ENCODE measurements at places on chromosomes 13 and 19. TPM values are rescaled to one million over a fixed set of nuclear protein-coding genes. Genes with fewer than 3 reads are reported as not detected.

The CABP5 gene
- not detected for total RNA-seq

The AKT2 gene
- total RNA-seq: 76.0 TPM

The FCER2 gene
- total RNA-seq: not detected

The KLF2 gene
- total RNA-seq: 19.2 TPM

The FOXO1 gene
- total RNA-seq: 2.5 TPM

The LRRC25 gene
- total RNA-seq: 4.6 TPM

The DENND1C gene
- not detected for total RNA-seq

The B3GLCT gene
- 6.7 TPM for total RNA-seq

GRCh38 chr13:113299951-113300350, 2.9 kb downstream of the LAMP1 start:
- DNase-seq: no peak

GRCh38 chr19:44689290-44690130, 9.4 kb upstream of the CEACAM16 start:
- DNase-seq: peak; percentile 55

GRCh38 chr13:28534801-28535200, 39.9 kb upstream of the FLT1 start:
- DNase-seq: no peak

DNA sequence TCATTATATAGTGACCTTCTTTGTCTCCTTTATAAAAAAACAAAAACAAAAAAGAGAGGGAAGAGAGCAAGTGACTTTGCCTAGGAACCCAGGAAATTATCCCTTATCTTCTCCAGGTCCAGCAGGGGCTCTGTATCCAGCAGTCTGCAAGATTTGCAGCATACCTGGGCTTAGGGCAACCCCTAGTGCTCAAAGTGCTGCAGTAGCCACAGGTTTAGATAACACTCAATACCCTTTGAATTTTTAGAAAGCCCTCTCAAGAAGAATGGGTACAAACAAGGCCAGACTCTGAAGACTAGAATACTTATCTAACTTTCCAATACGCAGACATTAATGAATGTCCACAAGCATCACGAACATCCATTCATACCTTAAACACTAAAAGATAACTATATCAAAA, 43.2 kb downstream of the CCNA1 start:
- DNase-seq: peak; percentile 2

DNA sequence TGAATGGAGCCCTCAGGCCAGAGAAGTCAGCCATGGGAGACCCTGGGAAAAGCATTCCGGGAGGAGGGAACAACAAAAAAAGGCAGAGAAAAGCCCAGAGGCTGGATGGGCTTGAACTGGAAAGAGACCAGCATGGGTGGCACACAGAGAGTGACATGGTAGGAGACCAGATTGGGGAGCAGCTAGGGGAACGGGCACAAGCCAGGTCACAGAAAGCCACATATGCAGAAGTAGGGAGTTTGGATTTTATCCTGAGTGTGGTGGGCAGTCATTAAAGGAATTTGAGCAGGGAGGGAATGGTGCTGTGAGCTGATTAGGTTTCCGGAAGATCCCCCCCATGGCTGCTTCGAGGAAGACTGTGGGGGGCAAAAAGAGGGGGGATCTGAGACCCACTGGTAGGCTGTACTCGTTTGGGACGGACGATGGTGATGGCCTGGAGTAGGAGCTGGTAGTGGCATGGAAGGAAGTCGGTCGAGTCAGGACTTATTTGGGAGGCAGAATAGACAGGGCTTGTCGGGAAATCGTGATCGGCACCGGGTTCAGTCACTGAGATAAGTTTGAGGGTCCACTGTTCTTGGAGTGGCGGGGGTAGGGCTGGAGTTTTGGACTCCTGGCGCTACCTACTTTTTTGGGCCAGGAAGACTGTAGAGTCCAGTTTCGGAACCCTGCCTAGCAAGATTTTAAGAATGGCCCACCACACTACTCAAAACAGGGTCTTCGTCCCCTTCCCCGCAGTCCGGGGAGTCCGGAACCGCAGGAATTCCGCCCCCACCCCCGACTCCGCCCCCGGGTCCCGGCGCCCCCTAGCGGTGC, 949 bp downstream of the SERTAD1 start:
- DNase-seq: peak; percentile 23

GRCh38 chr13:26985285-26985878, 186.2 kb downstream of the USP12 start:
- peak; percentile 89 for DNase-seq

- peak; percentile 3 for DNase-seq
Measured at GRCh38 chr13:105552078-105552477, 983.4 kb downstream of the EFNB2 start.

DNA sequence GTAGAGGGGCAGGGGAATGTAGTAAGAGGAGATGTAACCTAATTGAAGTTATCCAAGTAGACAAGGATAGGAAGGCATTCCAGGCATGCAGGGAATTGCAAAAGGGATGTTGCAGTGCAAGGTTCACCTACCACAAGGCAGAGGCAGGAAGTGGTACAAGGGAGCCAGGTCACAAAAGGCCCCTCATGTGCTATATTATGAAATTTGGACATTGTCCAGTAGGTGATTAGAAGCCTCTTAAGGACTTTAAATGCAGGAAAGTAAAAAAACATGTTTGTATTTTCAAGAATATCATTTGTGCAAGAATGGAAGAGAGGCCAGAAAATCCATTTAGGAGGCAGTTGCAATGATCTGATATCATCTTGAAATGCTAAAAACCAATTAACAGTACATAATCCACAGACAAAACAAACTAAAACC, 111.4 kb downstream of the FRY start:
- DNase-seq: peak; percentile 79

- no peak for DNase-seq
Measured at GRCh38 chr13:83738407-83738806, 143.9 kb downstream of the SLITRK1 start.

DNA sequence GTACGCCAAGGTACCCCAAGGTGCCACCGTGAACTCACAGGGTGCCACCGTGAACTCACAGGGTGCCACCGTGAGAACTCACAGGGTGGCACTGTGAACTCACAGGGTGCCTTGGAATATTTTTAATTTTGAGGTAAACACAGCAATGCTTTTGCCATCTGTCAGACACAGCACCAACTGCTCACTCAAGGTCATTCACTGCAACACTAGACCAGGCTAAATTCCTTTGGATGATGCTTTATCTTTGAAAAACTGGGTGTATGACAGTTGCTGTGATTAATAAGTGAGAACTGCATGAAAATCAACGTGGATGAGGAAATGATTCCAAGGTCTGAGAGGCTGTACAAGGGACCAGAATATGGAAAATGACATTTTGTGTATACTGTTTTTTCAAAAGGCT, 18.9 kb downstream of the SAFB2 start:
- DNase-seq: no peak

DNA sequence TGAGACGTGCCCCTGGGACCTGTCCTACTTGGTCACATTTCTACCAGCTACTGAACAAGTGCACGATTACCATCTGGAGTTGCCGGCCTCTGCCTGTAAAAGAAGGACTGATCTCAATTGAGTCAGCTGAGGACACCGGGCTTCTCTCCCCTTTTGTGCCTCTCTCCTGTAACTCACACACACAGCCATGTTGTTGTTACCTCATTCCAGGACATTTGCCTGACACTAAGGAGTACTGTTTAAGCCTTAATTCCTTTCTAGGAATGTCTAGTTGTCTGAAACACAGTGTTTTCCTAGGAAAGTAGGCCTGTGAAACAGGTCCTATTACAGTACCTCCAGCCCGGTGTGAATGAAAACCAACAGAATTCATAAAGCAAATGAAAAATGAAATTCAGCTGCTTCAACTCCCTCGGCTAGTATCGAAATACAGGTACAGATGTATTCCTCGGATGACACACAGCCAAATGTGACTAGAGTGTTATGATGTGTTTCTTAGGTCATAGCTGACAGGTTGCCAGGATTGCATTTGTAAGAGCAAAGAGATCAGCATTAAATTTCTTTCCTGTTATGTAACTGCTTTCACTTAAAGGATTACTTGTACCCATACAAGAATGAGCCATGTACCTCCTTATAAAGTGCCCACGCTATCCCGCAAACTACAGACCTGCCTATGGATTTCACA, 152.0 kb upstream of the IRS2 start:
- peak; percentile 87 for DNase-seq

DNA sequence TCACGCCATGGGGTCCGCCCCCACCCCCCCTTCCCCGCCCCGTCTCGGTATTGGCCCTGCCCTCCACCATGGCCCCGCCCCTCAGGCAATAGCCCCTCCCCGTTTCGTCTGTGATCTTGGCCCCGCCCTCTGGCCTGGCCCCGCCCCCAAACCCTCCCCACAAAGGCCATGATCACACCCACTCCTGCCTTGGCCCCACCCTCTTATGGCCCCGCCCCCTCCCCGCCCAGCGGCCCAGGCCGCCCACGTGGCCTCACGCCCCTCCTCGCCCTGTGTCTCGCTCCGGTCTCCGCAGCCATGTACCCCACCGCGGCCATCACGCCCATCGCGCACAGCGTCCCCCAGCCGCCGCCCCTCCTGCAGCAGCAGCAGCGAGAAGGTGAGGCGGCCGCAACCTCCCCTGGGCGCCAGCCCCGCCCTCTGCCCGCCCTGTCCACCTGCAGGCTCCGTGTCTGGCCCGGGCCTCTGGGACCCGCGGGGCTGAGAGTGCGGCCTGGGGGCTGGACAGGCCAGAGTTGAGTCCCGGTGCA, 61.3 kb downstream of the CELF5 start:
- DNase-seq: peak; percentile 5

GRCh38 chr13:80299046-80299445, 41.9 kb downstream of the SPRY2 start:
- DNase-seq: no peak

- DNase-seq: no peak
Measured at GRCh38 chr13:112453207-112453829, 77.2 kb downstream of the SPACA7 start.

DNA sequence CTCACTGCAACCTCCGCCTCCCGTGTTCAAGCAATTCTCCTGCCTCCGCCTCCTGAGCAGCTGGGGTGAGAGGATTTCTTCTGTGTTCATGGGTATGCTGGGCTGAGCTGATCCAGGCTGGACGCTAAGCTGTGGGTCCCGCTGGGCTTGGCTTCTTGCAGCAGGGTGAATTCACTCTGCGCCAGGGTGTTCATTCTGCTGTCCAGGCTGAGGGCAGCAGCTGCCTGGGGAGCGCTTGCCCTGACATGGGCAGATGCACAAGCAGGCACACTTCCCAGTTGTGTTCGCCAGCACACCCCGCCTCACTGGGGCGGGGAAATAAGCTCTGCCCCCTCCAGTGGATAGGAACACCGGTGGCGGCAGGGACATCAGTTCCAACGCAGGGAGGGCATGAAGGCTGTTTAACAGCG, 7.3 kb upstream of the INAFM1 start:
- DNase-seq: no peak

DNA sequence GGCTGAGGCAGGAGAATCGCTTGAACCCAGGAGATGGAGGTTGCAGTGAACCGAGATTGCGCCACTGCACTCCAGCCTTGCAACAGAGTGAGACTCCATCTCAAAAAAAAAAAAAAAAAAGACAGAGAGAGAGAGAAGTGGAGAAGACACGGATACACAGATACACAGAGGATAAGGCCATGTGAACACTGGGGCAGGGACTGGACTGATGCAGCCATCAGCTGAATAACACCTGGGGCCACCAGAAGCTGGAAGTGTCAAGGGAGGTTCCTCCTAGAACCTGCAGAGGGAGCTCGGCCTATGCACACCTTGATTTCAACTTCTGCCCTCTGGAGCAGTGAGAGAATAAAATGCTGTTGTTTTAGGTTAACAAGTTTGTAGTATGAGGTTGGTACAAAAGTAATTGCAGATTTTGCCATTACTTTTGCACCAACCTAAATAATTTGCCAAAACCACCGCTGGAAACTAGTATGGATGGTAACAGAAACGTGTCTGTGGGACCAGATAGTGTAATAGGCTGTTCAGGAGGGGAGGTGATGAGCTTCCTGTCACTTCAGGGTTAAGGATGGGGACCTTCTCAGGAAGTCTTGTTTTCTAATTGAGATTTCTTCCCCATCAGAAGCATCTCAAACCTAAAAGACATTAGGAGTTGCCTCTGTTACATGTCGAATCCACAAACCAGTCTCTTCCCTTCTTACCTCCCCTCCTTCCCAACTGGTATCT, 36.4 kb upstream of the IGSF23 start:
- peak; percentile 28 for DNase-seq

Measured in fibroblast of lung (primary cell).